Right cardiac atrium (tissue), 5 donors: ENCODE measurements at places on chromosomes 7 and 10. TPM values are rescaled to one million over a fixed set of nuclear protein-coding genes. Genes with fewer than 3 reads are reported as not detected.

The TLX1 gene
- 1.0 TPM for total RNA-seq

- DNase-seq, result no peak
These were observed 475.3 kb upstream of the AUTS2 start for GRCh38 chr7:69122953-69123352.

DNA sequence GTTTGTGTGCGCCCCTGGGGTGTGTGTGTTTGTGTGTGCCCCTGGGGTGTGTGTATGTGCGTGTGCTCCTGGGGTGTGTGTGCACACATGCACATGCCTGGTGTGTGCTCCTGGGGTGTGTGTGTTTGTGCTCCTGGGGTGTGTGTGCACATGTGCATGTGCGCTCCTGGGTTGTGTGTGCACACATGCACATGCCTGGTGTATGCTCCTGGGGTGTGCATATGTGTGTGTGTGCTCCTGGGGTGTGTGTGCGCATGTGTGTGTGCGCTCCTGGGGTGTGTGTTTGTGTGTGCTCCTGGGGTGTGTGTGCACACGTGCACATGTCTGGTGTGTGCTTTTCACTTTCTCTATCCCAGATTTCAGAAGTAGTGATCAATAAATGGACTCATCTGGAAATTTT lies 321.0 kb downstream of the WDR37 start:
- DNase-seq, result no peak

DNA sequence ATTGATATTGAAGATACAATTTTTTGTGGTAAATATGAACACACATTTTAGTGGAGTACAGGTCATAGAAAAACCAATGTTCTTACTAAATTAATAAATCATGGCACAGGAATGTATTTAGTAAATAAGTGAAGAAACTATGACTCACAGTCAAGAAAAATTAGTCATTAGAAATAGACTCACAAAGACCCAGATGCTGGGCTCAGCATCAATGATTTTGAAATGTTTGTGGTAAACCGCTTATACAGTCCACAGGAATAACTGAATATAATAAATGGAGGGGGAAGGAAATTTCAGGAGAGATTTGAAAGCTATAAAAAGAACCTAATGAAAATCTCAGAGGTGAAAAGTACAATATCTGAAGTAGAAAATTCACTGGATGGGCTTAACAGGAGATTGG lies 138.3 kb upstream of the ADCY1 start:
- DNase-seq, result no peak

DNA sequence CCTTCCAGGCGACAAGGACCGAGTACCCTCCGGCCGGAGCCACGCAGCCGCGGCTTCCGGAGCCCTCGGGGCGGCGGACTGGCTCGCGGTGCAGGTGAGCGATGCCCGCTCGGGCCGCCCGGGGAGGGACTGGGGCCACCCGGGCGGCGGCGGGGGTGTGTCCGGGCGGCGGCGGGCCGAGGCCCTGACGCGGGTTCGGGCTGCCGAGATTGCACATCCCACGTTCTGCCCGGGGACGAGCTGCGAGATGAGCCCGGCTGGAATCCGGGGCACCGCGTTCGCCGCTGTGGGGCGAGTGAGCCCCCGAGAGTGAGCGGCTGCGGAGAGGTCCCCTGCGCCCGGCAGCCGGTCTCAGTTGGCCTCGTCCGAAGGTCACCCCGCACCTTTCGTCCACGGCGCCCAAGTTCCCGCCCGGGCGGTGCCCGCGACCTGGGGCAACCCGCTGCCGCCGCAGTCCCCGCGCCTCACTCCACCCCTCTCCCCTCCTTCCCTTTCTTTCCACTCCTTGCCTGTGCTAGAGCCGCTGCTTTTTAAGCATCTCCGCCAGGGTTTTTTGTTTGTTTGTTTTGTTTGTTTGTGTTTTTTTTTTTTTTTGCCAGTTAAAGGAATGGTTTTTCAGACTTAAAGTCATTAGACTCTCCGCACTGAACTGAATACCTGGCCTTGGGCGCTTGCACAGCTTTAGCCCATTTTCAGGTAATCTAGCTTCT lies 515 bp downstream of the RALA start:
- no peak for DNase-seq

The FBXL15 gene
- 14.5 TPM for total RNA-seq

- DNase-seq, result no peak
These were observed 40.2 kb downstream of the TCERG1L start for GRCh38 chr10:131271195-131271880.

The ACHE gene
- 24.0 TPM for total RNA-seq

DNA sequence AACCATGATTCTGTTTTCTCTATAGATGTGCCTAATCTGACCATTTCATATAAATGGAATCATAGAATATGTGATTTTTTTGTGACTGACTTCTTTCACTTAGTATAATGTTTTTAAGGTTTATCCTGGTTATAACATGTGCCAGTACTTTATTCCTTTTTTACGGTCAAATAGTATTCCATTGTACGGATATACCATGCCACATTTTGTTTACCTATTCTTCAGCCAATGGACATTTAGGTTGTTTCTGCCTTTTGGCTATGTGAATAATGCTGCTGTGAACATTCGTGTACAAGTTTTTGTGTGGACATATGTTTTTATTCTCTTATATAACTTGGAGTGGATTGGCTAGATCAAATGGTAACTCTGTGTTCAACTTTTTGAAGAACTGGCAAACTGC lies 178.3 kb upstream of the TCF7L2 start:
- no peak for DNase-seq

DNA sequence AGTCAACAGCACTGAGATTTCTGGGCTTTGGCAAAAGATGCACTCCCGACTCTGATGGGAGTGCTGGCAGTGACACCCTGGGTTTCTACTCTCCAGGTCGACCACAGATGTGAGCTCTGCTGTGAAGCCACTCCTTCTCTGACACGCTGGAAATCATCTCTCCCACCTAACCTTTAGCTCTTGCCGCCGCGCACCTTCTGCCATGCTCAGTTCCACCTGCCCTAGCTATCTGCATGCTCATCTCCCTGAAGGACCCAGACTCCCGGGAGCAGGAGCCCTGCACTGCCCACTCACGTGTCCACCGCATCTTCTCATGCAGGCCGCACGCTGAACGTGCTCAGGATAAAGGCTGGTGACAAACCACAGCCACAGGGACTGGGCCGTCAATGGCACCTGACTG lies 174.8 kb downstream of the TNS3 start:
- DNase-seq, result no peak

- DNase-seq, result no peak
These were observed 238.7 kb upstream of the CELF2 start for GRCh38 chr10:10778959-10779358.
